ENCODE measurements at places on chromosomes 3 and 15. TPM values are rescaled to one million over a fixed set of nuclear protein-coding genes. Genes with fewer than 3 reads are reported as not detected.

WDR73 gene
- 24.2 TPM for total RNA-seq

TICRR gene
- total RNA-seq, result 1.2 TPM

SLC22A13 gene
- total RNA-seq, result 0.13 TPM

LRRC31 gene
- not detected for total RNA-seq

TTLL13 gene
- under 0.01 TPM for total RNA-seq

B3GALNT1 gene
- total RNA-seq, result 30.3 TPM

DPPA4 gene
- total RNA-seq, result not detected

ALDH1A3 gene
- 47.1 TPM for total RNA-seq

COL6A5 gene
- total RNA-seq, result not detected

NANOGP8 gene
- not detected for total RNA-seq

PYGO1 gene
- total RNA-seq, result 4.4 TPM

SCG5 gene
- 11.1 TPM for total RNA-seq

PDCD6IP gene
- total RNA-seq, result 93.8 TPM

PLSCR5 gene
- total RNA-seq, result not detected

ZNF80 gene
- total RNA-seq, result not detected

POLQ gene
- 7.0 TPM for total RNA-seq

REC114 gene
- total RNA-seq, result not detected

HTR3E gene
- not detected for total RNA-seq

IRAK2 gene
- total RNA-seq, result 7.2 TPM

ZPLD1 gene
- total RNA-seq, result 0.26 TPM

RPL22L1 gene
- 26.7 TPM for total RNA-seq

PDZRN3 gene
- total RNA-seq, result 59.6 TPM

SPESP1 gene
- 2.4 TPM for total RNA-seq

SUSD5 gene
- total RNA-seq, result 4.8 TPM

MOBP gene
- total RNA-seq, result not detected

CCR5 gene
- total RNA-seq, result not detected

AMIGO3 gene
- not detected for total RNA-seq

FSIP1 gene
- 1.5 TPM for total RNA-seq

BMF gene
- 3.2 TPM for total RNA-seq

NR2E3 gene
- total RNA-seq, result 0.06 TPM

ARPIN gene
- 15.5 TPM for total RNA-seq

Measured in aortic smooth muscle cell (primary cell).